ENCODE measurements at places on chromosomes 16 and 17. TPM values are rescaled to one million over a fixed set of nuclear protein-coding genes. Genes with fewer than 3 reads are reported as not detected.
A peak's percentile ranks its signal among the peaks of the same experiment; 100 is the strongest.

The SLC35G6 gene
- total RNA-seq: not detected

The PABPN1L gene
- not detected for total RNA-seq

The ACSM3 gene
- total RNA-seq: 9.0 TPM

DNA sequence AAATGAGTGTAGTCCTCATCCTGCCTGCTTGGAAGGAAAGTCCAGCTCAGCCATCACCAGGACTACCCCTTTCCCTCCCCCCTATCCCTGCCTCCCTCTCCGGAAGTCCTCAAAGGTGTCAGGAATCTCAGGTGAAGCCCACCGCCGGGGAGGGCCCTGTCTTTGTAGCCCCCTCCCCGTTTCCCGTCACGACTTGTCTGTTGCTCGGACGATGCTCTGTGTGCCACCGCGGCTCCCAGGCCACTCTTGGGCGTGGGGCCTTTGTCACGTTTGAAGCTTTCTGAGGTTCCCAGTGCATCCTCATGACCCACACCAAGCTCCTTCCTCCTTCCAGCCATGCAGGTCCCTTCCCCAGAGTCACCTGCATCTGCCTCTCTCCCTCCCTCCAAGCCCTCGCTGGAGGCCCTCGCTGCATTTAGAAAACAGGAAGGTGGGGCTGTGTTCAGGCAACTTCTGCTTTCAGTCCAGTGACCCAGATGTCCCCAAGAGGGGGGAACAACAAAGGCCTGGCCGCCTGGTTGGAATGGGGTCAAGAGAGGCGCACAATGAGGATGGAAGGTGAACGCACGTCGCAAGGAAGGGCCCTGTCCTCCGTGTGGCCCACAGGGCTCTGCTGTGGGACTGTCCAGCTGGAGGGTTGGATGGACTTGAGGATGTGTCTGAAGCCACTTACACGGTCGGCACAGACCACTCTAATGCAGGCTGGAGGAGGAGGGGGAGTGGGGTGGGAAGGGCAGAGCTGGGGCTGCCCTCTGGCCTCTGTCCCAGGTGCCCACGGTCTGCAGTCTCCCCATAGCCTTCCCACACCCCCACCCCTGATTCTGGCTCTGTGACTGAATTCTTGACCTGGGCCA is 59.9 kb downstream of the OR1D5 start:
- H3K36me3 ChIP-seq: peaks cover 6% of the 10 kb centered on the region
- peak overlapping the region; percentile 67 for H3K4me3 ChIP-seq
- H3K27ac ChIP-seq: no peak overlapping the region
- no peak for DNase-seq
- H3K27me3 ChIP-seq: no peaks in the 10 kb centered on the region

DNA sequence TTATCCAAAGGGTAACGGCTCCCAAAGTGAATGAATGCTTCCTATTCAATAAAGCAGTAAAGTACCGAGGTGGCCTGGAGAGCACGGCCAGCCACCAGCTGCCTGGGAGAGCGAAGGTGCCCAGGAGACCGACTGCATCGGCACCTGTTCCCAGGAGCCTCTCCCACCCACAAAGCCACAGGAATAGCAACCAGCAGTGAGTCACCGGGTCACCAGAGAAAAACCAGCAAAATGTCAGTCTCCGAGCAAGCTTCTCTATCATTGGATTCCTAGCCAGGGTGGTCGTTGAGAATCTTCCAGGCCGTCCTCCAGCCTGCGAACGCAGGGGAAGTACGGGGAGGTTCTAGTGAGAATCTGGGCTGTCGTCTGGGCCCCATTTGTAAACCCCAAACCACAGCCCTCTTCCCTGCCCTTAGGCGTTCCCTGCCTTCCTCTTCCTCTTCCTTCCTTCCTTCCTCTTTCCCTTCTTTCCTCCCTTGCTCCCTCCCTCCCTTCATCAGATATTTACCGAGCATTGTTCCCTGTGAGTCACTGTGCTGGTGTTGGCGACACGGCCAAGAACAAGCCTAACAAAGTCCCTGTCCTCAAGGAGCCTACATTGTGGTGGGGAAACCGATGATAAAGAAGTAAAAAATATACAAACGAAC is 114.6 kb downstream of the SLC39A11 start:
- no peaks in the 10 kb centered on the region for H3K4me1 ChIP-seq
- no peaks in the 10 kb centered on the region for H3K27me3 ChIP-seq
- no peak overlapping the region for H3K27ac ChIP-seq

DNA sequence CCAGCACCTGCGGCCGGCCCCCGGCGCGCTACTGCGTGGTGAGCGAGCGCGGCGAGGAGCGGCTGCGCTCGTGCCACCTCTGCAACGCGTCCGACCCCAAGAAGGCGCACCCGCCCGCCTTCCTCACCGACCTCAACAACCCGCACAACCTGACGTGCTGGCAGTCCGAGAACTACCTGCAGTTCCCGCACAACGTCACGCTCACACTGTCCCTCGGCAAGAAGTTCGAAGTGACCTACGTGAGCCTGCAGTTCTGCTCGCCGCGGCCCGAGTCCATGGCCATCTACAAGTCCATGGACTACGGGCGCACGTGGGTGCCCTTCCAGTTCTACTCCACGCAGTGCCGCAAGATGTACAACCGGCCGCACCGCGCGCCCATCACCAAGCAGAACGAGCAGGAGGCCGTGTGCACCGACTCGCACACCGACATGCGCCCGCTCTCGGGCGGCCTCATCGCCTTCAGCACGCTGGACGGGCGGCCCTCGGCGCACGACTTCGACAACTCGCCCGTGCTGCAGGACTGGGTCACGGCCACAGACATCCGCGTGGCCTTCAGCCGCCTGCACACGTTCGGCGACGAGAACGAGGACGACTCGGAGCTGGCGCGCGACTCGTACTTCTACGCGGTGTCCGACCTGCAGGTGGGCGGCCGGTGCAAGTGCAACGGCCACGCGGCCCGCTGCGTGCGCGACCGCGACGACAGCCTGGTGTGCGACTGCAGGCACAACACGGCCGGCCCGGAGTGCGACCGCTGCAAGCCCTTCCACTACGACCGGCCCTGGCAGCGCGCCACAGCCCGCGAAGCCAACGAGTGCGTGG is 1.5 kb downstream of the NTN1 start:
- no peak overlapping the region for H3K27ac ChIP-seq

DNA sequence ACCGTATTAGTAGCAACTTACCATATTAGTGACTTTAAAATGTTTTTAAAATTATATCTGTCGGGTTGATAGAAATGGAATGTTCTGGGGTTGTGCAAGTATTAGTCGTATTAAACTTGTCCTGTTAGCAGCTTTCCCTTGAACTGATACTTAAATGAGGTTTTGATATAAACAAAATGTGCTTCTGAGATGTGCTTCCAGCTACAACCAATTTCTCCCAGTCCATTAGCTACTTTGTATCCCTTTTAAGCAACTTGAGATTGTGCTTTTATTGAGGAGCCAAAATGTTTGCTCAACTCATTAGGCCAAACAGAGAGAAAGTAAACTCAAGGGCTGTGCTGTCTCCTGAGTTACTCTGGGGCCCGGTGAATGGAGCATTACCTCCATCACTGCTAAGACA is 255.0 kb upstream of the RBFOX1 start:
- H3K27ac ChIP-seq: no peak overlapping the region
- H3K4me3 ChIP-seq: no peak overlapping the region
- H3K36me3 ChIP-seq: no peaks in the 10 kb centered on the region
- H3K4me1 ChIP-seq: no peaks in the 10 kb centered on the region

DNA sequence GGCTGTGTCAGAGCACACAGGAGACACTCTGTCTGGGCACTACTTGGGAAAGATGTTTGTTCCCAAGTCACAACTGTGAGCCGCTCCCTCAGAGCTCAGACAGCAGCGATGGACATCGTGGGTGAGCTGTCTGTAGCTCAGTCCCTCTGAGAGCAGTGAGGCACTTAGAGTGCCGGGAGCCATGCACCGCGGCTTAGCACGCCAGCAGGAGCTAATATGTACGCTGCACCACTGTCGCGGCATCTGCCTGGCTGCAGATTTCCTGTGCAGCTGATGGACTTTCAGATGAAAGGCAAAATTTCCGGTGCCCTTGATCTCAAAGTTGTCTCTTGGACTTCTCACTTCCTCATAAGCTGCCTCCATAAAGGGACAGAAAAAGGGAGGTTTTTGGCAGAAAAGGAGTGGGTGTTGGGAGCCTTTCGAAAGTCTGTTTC is 92.8 kb upstream of the ZNF469 start:
- H3K4me3 ChIP-seq: no peak overlapping the region
- no peaks in the 10 kb centered on the region for H3K27me3 ChIP-seq
- no peak overlapping the region for H3K27ac ChIP-seq
- no peak for DNase-seq
- H3K4me1 ChIP-seq: no peaks in the 10 kb centered on the region

- H3K4me3 ChIP-seq: peak overlapping the region; percentile 62
- peak overlapping the region; percentile 42 for H3K27ac ChIP-seq
- DNase-seq: no peak
These were observed 543 bp downstream of the TXNDC11 start for GRCh38 chr16:11742093-11742535.

DNA sequence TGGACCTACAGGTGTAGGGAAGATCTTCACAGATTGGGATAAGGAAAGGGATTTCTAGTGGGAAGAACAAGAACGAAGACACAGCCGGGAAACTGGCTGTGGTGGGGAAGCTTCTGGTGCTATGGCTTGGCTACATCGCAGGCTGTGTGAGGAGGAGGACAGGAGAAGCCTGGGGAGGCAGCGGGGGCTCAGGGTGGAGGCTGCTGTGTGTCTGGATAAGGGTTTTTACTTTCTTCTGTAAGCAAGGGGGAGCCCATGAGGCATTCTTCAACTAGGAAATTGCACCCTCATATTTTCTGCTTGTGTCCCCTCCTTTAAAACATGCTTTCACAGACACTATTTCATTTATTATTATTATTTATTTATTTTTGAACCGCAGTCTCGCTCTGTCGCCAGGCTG is 2.9 kb upstream of the RHBDF2 start:
- H3K4me3 ChIP-seq: no peak overlapping the region
- H3K27ac ChIP-seq: no peak overlapping the region
- H3K27me3 ChIP-seq: peaks cover 14% of the 10 kb centered on the region

GRCh38 chr16:11399261-11399831 is 54.1 kb downstream of the RMI2 start:
- DNase-seq: no peak
- no peak overlapping the region for H3K27ac ChIP-seq
- H3K4me1 ChIP-seq: no peaks in the 10 kb centered on the region
- no peaks in the 10 kb centered on the region for H3K36me3 ChIP-seq
- H3K27me3 ChIP-seq: peaks cover 16% of the 10 kb centered on the region

- H3K4me3 ChIP-seq: no peak overlapping the region
These were observed 14.8 kb downstream of the PMP22 start for GRCh38 chr17:15250135-15250860.

GRCh38 chr17:35708149-35708548 is 23.3 kb upstream of the RASL10B start:
- peaks cover 41% of the 10 kb centered on the region for H3K36me3 ChIP-seq
- H3K4me3 ChIP-seq: no peak overlapping the region
- H3K27me3 ChIP-seq: no peaks in the 10 kb centered on the region
- no peak for DNase-seq

DNA sequence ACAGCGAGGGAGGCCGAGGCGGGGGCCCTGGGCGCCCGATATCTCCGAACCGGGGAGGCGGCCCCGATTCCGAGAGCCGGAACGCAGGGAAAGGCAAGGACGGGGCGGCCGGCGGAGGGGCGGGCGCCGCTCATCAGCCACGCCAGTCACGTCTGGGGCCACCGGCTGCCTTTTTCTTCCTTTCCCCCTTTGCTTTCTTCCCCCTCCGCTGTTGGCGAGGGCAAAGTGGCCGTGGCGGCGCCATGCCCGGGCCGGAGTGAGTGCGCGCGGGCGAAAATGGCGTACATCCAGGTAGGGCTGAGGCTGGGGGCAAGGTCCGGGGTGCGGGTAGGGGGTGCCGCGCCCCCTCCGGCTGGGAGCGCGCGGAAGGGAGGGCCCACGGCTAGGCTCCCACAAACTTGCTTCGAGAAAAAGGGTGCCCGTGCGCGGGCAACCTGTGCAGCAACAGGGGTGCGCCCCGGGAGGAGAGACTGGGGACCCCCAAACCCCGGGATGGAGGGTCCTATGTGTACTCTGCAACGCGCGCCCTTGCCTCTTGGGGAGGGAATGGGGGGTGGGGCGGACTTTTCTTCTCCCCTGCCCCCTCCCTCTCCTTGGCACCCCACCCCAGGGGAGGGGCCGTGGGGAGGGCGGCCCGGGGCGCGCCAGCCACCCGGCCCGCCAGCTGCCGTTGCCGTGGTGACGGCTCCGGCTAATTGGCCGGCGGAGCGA is 486 bp downstream of the SYT17 start:
- DNase-seq: no peak
- H3K27ac ChIP-seq: no peak overlapping the region
- H3K27me3 ChIP-seq: peaks cover 24% of the 10 kb centered on the region
- H3K4me3 ChIP-seq: no peak overlapping the region
- H3K4me1 ChIP-seq: peaks cover 2% of the 10 kb centered on the region

Data from T-cell (primary cell).